ENCODE measurements at places on chromosomes 1 and 21. TPM values are rescaled to one million over a fixed set of nuclear protein-coding genes. Genes with fewer than 3 reads are reported as not detected.

- no peaks in the 10 kb centered on the region for H3K27me3 ChIP-seq
- H3K4me3 ChIP-seq = no peak overlapping the region
- DNase-seq = no peak
- peaks cover 29% of the 10 kb centered on the region for H3K36me3 ChIP-seq
- no peaks in the 10 kb centered on the region for H3K4me1 ChIP-seq
Observed at GRCh38 chr1:11134898-11135266, 35.2 kb upstream of the EXOSC10 start.

DNA sequence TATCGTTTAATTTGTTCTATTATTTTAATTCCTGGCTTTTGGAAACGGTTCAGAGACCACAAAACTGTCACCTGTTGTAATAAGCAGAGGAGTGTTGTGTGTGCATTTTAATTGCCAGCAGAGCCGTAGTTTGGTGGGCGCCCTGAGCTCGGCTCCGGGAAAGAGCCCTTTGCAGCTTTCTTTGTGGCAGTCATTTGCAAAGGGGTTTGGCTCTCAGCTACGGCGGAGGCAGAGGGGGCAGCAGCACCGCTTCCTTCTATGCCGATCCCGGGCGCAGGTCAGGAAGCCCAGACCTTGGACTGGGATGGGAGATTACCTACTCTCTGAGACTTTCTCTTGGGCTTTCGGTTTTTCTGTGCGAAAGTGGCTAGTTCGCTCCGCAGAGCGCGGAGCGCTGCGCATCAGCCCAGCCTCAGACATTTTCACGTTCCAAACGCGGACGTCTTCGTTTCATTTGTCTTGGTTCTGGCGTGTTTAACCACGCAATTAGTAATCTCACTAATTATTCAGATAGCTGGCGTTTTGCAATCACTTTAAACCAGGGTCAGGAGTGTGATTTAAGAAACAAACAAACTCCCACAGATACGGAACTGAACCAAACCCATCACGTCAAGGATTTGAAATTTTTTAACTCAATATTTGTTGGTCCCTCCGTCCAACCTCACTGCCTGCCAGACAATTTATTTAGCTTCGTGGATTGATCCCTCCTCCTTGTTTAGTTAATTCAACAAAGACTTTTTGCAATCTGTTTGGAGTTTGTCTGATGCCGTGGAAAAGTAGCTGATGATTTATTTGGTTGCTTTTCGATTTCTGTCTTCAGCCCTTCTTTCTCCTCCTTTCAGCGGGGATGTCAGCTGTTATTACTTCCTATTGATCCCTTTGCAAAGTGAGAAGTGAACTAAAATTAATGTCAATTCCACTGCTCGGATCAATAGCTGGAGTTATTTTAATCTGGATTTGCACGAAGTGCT lies 3.9 kb downstream of the RNF220 start:
- H3K36me3 ChIP-seq = no peaks in the 10 kb centered on the region
- peak overlapping the region; percentile 28 for H3K4me3 ChIP-seq
- H3K27ac ChIP-seq = no peak overlapping the region
- DNase-seq = no peak
- peaks cover 32% of the 10 kb centered on the region for H3K27me3 ChIP-seq
- H3K4me1 ChIP-seq = peaks cover 27% of the 10 kb centered on the region

GRCh38 chr1:3983181-3983580 lies 83.1 kb upstream of the C1orf174 start:
- H3K27ac ChIP-seq = no peak overlapping the region
- no peak for DNase-seq
- no peaks in the 10 kb centered on the region for H3K36me3 ChIP-seq
- no peaks in the 10 kb centered on the region for H3K4me1 ChIP-seq
- peaks cover 22% of the 10 kb centered on the region for H3K27me3 ChIP-seq
- H3K4me3 ChIP-seq = no peak overlapping the region

DNA sequence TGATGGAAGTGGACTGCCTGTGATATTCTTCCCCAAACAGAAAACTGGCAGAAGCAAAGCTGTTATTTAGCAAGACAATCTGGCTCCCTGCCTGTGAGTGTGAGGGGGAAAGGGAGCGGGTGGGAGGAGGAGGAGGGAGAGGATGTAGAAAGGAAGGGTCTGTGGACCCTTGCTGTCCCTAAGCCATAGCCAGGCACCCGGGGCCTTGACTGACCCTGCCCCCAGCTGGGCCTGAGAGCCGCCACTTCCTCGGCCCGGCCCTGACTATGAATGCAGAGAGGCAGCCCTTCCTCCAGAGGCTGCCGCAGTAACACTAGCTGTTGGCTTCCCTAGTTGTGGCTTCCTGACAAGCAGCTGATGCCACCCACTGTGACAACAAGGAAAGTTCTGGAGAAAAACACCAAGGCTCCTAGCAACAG lies 13.9 kb downstream of the PLA2G2F start:
- no peaks in the 10 kb centered on the region for H3K36me3 ChIP-seq
- DNase-seq = no peak
- H3K4me1 ChIP-seq = peaks cover 16% of the 10 kb centered on the region
- H3K27me3 ChIP-seq = no peaks in the 10 kb centered on the region

DNA sequence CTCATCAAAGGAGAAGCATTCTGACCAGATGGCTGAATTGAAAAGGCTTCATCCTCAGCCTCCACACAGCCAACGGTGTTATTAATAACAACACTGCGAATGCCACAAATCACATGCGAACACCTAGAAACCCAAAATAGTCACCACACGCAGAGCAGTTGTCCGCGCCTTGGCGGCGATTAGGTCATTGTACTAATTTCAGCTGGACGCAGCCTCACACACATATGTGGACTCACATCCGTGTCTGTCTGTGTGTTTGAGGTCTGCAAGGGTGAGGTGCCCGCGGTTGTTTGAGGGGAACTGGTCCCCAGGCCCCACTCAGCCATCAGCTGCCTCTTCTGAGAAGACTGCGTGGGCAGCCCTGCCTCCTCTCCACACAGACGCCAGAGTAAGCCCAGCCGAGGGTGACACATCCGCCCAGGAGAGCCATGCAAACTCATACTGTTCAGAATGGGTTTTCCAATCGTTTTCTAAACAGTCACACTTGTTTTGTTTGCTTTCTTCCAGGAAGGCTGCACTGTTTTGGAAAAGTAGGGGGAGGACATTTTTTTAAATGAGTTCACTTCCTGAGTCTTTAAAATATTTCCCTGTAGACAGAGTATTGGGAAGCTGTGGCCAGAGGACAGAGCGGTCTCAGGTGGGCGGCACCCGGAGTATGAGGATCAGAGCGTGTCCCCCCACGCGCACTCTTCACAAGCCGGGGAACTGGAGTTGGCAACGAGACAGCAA lies 53.4 kb downstream of the TOMM20 start:
- DNase-seq = no peak
- no peak overlapping the region for H3K4me3 ChIP-seq

GRCh38 chr1:232470711-232471110 lies 159.2 kb downstream of the SIPA1L2 start:
- H3K27me3 ChIP-seq = no peaks in the 10 kb centered on the region
- H3K27ac ChIP-seq = no peak overlapping the region
- H3K36me3 ChIP-seq = peaks cover 24% of the 10 kb centered on the region
- H3K4me1 ChIP-seq = peaks cover 39% of the 10 kb centered on the region
- no peak for DNase-seq

GRCh38 chr1:84424513-84425149 lies 26.3 kb downstream of the DNASE2B start:
- no peak overlapping the region for H3K27ac ChIP-seq
- H3K4me3 ChIP-seq = no peak overlapping the region
- no peaks in the 10 kb centered on the region for H3K36me3 ChIP-seq
- H3K4me1 ChIP-seq = no peaks in the 10 kb centered on the region

GRCh38 chr1:9095818-9096217 lies 26.4 kb upstream of the SLC2A5 start:
- no peak overlapping the region for H3K4me3 ChIP-seq
- H3K36me3 ChIP-seq = peaks cover 1% of the 10 kb centered on the region
- H3K4me1 ChIP-seq = no peaks in the 10 kb centered on the region
- DNase-seq = no peak

VASH2 gene
- 43.8 TPM for total RNA-seq

AMPD1 gene
- total RNA-seq = not detected

ORC1 gene
- 4.4 TPM for total RNA-seq

NID1 gene
- total RNA-seq = 45.5 TPM

XKR8 gene
- 13.8 TPM for total RNA-seq

Measured in mesothelial cell of epicardium (in vitro differentiated cells).